ENCODE measurements at places on chromosomes 16 and 17.

DNA sequence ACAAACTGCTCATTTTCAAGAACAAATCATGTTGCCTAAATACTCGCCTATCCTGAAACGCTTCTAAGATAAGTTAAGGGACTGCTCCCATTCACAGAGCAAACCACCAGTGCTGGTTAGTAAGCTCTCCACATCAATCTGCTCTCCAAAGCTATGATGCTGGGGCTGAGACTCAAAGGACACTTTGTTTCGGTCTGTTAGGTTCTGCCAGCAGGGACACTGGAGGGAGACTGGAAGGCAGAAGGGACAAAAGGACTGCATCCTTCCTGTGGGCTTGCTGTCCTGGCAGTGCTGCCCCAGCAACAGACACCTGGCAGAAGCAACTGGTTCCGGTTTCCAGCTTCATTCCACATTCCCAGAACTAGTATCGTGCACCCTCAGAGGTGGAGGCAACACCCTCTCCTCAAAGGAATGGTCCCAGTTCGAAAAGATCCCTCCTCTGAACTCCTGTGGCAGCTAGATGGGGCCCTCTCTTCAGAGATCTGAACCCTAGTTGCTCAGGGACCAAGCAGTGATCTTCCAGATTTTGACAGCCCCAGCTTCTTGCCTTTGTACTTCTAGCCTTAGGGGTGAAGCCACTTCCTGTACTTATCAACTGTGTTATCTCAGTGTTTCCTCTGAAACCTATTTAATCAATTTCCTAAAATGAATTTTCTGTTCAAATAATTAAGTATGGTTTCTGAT is 73.4 kb upstream of the GSG1L start:
- no peak for DNase-seq

- DNase-seq, result no peak
These were observed 4.1 kb downstream of the VASN start for GRCh38 chr16:4375717-4376116.

- DNase-seq, result no peak
These were observed 309.8 kb upstream of the N4BP1 start for GRCh38 chr16:48919791-48920190.

GRCh38 chr16:88035292-88035691 is 84.1 kb downstream of the BANP start:
- no peak for DNase-seq

- peak; percentile 85 for DNase-seq
These were observed at the start of gene CCL2 for GRCh38 chr17:34254651-34255380. Gene CCL2 (plus strand): TSS chr17:34255285. CDS start chr17:34255350, 65 bp downstream.

- no peak for DNase-seq
These were observed 290.4 kb upstream of the MON1B start for GRCh38 chr16:76900285-76901263.

DNA sequence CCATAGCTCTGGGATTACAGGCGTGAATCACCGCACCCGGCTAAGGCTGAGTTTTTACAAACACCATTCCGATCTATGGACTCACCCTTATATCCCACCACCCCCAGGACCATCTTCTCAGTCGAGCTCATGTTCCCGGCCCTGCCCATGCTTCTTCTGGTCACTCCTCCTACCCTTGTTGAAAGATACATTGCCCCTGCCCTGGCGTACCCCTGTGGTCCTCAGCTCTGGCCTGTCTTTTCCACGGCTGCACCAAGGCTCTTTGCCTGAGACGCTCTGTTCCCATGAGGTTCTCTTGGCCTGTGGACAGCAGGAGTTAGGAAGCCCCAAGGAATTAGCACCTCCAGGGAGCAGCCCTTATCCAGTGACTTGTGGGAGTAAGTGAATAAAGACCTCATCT is 379.4 kb upstream of the TNRC6C start:
- no peak for DNase-seq

DNA sequence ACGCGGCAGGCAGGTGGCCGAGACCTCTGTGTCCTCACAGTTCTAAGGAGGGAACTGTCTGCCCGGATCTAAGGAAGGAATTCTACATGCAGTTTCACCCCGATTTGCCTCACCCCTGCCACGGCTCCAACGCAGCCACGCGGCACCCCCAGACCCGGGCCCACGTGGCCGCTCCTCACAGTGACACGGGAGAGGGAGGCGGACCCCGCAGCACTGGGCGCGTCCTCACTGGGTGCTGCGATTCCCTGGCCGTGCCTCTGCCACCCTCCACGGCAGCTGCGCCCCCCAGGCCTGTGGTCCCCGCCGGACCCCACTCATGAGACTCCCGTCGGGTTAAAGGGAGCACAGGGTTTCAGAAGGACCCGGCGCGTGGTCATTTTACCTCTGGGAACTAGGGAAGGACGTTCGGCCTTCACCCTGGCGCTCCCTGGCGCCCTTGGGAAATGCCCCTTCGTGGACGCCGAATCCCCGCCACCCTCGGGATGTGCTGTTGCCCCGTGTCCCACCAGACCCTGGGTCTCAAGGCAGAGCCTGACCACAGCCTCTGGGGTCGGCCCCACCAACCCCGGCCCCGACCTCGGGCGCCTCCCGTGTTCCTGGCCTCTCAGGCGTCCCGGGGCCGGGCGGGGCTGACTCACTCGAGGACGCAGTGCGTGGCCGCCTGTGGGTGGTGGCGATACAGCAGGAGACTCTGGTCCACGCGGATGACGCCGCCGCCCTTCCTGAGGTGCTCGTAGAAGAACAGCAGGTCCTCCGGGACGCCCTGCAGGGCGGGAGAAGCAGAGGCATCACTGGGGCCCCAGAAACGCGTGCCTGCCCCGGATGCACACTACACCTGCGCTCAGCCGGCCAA is 118.8 kb upstream of the METRNL start:
- DNase-seq, result no peak

- no peak for DNase-seq
These were observed 17.1 kb downstream of the GNA13 start for GRCh38 chr17:65039336-65039988.

DNA sequence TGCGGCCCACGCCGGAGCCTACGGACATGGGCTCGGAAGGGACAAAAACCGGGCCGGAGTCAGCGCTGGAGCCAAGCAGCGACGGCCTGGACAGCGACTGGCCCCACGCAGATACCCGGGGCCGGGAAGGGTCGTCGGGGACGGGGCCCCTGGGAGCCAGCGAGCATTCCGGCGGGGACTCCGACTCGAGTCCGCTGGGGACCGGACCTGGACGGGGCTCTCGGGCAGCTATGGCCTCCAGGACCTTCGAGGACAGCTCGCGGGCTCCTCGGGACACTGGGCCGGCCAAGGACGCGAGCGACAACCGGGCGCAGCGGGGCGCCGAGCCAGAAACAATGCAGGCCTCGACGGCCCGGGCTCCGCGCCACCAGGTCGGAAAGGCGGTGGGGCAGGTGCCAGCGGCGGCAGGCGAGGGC is 1.0 kb downstream of the MYO15B start:
- DNase-seq, result peak; percentile 43

DNA sequence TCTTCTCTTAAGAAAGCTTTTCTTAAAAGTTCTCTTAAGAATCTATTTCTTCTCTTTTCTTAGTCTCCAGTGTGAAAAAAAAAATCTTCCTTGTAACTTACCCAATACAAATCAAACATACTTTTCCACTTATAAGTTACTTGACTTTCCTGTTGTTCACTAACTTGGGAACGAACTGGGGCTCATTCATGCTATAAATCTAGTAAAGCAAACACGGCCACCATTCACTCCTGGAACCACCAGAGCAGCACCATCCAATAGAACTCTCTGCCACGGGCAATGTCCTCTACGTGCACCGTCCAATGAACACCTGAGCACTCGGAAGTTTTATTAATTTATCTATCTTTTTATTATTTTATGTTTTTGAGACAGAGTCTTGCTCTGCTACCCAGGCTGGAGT is 20.8 kb downstream of the SRP68 start:
- no peak for DNase-seq

DNA sequence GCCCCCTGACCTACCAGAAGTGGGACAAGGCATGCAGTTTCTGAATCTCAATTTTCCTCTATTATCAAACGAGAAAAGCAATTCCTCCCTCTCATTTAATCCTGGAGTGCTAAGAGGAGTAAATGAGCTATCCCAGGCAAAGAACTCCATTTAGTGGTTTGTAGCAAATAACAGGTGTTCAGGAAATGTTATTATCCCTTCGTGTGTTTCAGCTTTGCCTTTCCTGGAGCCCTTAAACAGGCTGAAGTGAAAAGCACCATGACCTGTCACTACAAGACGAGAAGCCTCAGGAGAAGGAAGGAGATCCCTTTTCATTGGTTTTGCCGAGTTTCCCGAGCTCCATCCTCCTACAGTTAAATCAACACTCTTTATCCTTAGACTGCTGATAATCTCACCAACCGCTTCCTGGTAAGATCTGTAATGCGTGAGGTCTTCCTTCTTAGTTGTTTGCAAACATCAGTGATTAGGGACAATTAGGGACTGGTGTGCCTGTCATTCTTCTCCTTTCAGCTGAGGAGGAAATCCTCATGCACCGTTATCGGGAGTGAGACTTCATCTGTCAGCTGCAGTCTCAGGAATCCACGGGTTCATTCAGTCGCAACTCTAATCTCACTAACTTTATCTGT is 30.8 kb upstream of the MYOCD start:
- no peak for DNase-seq

GRCh38 chr17:59688008-59688407 is 19.2 kb downstream of the PTRH2 start:
- no peak for DNase-seq

- DNase-seq, result no peak
These were observed 258.7 kb downstream of the MRTFB start for GRCh38 chr16:14329727-14330350.

GRCh38 chr16:48143812-48144368 is 11.9 kb downstream of the ABCC12 start:
- no peak for DNase-seq

- peak; percentile 80 for DNase-seq
These were observed 145.3 kb downstream of the FOXL1 start for GRCh38 chr16:86723689-86724088.

DNA sequence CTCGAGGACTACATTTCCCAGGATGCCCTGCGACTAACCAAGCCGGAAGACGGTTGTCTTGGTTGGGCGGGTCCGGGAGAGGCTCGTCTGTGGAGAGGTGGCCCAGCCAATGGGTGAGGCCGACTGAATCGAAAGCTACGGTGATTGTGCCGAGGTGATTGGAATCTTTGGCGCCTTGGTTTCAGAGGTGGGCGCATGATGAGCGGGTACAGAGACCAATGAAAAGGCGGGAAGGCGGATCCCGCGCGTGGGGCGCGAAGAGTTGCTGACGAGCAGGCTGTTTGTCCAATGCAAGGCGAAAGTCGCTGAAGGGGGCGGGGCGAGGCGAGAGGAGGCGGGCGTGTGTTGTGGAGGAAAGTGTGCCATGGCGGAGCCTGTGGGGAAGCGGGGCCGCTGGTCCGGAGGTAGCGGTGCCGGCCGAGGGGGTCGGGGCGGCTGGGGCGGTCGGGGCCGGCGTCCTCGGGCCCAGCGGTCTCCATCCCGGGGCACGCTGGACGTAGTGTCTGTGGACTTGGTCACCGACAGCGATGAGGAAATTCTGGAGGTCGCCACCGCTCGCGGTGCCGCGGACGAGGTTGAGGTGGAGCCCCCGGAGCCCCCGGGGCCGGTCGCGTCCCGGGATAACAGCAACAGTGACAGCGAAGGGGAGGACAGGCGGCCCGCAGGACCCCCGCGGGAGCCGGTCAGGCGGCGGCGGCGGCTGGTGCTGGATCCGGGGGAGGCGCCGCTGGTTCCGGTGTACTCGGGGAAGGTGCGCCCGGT is at the start of gene NFATC2IP:
Gene NFATC2IP (plus strand): TSS at position 290 of the 762 bp plus-strand sequence. CDS start 75 bp downstream, at position 365.
- DNase-seq, result peak; percentile 100

- peak; percentile 72 for DNase-seq
These were observed 575.8 kb downstream of the TOX3 start for GRCh38 chr16:51971184-51971583.

DNA sequence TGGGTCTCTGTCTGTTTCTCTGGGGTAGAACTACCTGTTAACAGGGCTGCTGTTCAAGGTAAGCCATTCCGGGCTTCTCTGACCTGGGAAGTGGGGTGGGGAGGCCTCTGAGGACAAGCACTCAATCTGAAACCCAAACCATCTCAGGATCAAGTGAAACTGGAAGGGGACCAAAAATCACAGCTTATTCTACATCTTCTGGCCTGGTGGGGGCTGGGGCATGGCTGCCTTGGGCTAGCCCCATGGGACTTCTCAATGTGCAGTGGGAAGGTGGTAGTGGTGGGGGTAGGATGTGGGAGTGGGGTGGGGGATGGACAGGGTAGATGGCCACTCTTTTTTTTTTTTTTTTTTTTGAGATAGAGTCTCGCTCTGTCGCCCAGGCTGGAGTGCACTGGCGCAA is 5.5 kb downstream of the FLOT2 start:
- no peak for DNase-seq

DNA sequence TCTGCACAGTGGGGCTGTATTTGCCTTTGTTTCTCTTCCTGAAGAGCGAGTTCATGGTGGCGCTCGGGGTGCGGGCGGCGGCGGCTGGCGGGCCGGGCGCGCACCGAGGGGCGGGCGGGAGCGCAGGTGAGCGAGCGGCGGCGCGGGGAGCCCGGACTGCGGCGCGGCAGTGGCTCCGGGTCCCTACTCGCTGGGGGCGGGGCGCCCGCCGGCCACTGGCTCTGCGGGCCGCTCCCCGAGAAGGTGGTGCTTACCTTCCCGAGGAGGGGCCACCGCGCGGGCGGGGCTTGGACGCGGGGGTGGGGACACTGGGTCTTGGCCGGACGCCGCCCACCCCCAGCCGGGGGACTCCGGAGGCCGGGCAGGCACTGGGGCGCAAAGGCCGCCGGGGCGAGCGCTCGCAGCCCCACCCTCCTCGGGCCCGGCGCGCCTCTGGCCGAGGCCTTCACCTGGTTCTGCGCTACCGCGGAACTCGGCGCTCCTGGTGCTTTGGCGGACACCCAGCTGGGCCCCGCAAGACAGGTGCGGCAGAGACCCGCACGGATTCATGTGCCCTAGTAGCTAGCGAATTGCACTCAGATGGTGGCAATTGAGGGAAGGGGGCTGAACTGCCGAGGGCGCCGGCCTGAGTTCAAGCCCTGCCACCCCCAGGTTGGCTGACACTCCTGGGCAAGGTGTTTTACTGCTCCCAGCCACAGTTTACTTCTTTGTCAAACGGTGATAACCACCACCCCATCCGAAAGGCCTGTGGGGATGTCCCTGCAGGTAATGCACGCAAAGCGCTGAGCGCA is at the start of gene PPL:
Gene PPL (minus strand): TSS at position 158 of the 791 bp plus-strand sequence. CDS start 103 bp downstream, at position 55.
- peak; percentile 98 for DNase-seq

DNA sequence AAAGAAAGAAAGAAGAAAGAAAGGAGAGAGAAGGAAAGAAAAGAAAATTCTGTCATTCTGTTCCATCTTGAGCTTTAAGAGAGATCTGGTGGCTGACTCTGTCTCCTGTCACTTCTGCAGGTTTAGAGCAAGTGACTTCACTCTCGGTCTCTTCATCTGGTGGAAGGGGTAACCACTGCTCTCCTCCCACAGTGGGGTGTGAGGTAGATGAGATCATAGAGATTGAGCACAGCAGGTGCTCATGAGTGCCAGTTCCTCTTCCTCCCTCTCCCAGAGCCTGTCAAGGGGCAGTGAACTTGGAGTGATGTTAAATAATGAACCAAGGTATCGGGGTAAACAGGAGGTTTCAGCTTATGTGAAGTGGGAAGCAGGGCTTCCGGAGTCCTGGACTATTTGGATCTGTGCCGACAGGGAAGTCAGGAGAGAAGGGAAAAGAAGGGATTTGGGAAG is 47.7 kb downstream of the BEAN1 start:
- no peak for DNase-seq

- peak; percentile 89 for DNase-seq
These were observed 53.5 kb downstream of the SREBF1 start for GRCh38 chr17:17783116-17783824.

- no peak for DNase-seq
These were observed 431.5 kb upstream of the KIF2B start for GRCh38 chr17:53391197-53391596.

GRCh38 chr16:3101841-3102470 is 2.9 kb upstream of the ZSCAN10 start:
- peak; percentile 89 for DNase-seq

GRCh38 chr17:69123626-69124025 is 18.1 kb downstream of the ABCA6 start:
- no peak for DNase-seq

- DNase-seq, result peak; percentile 94
These were observed 14.8 kb upstream of the MARVELD3 start for GRCh38 chr16:71610936-71611871.
